ENCODE measurements at places on chromosomes 12 and 14. TPM values are rescaled to one million over a fixed set of nuclear protein-coding genes. Genes with fewer than 3 reads are reported as not detected.

DBX2 gene
- not detected for total RNA-seq

GRCh38 chr14:69298131-69299071, 38.4 kb downstream of the GALNT16 start:
- DNase-seq = no peak

CLEC1B gene
- total RNA-seq = not detected

- no peak for DNase-seq
Observed at GRCh38 chr14:31410048-31410650, 10.2 kb downstream of the HEATR5A start.
